Articular chondrocyte of knee joint (primary cell): ENCODE measurements at places on chromosomes 11 and 22. TPM values are rescaled to one million over a fixed set of nuclear protein-coding genes. Genes with fewer than 3 reads are reported as not detected.

The MS4A2 gene
- total RNA-seq: not detected in 2 replicates

The NEFH gene
- 0.22 and 0.39 TPM in 2 replicates for total RNA-seq

The WNT11 gene
- total RNA-seq: 0.52 and 1.5 TPM in 2 replicates

The SYTL2 gene
- total RNA-seq: 24.6 and 26.4 TPM in 2 replicates

The USP2 gene
- total RNA-seq: 0.65 and 1.5 TPM in 2 replicates
